ENCODE measurements at places on chromosomes 5 and 9.
A peak's percentile ranks its signal among the peaks of the same experiment; 100 is the strongest.

DNA sequence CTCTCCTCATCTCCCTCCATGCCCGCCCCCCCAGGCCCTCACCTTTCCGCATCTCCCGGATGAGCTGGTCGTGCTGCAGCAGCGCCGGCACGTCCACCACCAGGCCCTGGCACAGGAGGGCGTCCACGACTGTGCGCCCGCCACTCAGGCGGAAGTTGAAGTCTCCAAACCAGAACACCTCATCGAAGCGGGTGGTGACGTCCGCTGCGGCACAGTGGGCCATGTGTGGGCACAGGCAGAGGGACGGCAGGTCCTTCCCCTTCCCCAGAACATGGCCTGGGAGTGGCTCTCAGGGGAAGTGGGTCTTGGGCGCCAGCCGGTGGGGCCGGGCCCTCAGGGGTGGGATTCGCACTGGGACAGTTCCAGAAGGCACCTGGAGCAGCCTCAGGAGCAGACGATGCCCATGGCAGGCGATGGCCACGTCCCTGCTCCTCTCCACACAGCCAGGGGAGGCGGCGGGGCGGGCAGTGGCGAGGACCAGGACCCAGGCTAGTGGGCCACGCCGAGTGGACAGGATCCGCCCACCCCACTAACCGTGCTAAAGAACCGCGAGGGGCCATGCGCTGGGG, 7.8 kb downstream of the INPP5E start:
- no peak for DNase-seq

- DNase-seq: no peak
Observed at GRCh38 chr9:87663556-87663955, 62.4 kb upstream of the CTSL start.

DNA sequence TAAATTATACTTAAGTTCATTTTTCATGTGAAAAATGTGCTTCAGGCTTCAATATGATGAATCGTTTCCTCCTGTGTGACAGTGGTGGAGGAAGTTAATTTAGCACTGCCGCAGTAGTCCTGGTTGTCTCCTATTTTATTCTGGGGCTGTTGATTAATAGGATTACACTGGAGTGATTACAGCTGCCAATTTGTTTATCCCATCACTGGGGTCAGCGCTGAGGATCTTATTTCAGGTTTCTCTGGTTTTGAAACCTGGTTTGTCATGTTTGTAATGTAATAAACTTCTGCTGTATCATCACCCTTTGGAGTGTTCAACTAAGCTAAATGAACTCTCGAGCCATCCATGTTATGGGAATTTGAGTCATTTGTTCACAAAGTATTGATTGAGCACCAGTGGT, 241.7 kb upstream of the KCNN2 start:
- no peak for DNase-seq

DNA sequence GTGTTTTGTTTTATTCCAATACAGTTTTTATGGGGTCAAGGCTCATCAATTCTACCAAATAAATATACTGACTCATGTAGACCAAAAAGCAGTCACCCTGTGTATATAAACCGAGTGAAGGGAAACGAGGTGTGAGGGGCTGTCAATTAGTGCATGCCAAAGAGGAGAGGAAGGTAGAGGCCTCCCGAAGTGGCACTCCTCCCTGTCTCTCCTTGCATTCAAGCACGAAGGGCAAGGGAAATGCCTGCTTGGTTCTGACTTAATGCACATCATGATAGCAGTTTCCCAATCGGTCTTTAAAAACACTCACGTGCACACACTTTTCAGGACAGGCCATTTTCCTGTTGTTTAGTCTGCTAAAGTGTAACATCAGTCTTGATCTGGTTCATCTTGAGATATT, 125.6 kb upstream of the SLCO6A1 start:
- DNase-seq: no peak

DNA sequence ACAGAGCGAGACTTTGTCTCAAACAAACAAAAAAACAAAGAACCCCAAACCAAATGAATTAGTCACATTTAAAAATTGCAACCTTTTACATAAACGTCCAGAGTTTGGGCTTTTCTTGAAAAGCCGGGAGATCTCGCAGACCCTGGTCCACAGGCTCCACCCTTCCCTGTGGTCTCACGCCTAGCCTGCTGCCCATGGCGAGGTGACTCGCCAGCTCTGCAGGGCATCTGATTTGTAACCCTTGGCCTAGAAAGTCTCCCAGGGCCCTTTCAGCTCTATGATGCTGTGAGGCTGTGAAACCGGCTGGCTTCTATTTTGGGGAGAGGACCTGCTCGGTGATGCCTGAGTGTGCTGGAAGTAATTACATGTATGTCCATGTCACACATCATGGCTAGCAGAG, 44.7 kb upstream of the PHYKPL start:
- no peak for DNase-seq

DNA sequence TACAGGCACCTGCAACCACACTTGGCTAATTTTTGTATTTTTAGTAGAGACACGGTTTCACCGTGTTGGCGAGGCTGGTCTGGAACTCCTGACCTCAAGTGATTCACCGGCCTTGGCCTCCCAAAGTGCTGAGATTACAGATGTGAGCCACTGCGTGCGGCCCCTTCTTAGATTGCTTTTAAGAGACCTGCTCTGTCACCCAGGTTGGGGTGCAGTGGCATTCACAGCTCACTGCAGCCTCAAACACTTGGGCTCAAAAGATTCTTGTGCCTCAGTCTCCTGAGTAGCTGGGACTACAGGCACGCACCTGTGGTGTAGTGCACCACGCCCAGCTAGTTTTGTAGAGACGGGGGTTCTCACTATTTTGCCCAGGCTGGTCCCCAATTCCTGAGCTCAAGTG, 11.0 kb downstream of the HSPA9 start:
- DNase-seq: no peak

GRCh38 chr5:9930156-9930555, 300.0 kb upstream of the TAS2R1 start:
- no peak for DNase-seq

- no peak for DNase-seq
Observed at GRCh38 chr5:16736158-16736995, 119.6 kb upstream of the RETREG1 start.

- DNase-seq: no peak
Observed at GRCh38 chr5:62133426-62133825, 172.6 kb upstream of the KIF2A start.

GRCh38 chr9:35487081-35487480, 2.8 kb upstream of the RUSC2 start:
- no peak for DNase-seq

DNA sequence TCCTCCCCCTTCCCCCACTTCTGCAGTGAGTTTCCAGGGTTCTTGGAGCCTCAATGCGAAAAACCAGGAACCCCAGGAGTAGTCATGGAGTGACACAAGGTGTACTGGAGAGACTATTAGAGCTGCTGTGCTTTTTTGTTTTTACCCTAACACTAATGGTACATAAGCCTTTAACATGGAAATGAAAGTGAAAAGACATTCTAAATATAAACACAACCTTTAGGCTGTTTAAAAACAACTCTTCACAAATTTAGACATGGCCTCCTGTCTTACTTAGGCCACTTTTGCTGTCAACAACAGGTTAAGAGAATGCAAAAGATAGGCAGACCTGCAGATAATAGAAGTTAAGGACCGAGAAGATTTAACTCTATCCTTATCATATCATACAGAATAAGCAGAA, 232.2 kb downstream of the DENND1A start:
- no peak for DNase-seq

DNA sequence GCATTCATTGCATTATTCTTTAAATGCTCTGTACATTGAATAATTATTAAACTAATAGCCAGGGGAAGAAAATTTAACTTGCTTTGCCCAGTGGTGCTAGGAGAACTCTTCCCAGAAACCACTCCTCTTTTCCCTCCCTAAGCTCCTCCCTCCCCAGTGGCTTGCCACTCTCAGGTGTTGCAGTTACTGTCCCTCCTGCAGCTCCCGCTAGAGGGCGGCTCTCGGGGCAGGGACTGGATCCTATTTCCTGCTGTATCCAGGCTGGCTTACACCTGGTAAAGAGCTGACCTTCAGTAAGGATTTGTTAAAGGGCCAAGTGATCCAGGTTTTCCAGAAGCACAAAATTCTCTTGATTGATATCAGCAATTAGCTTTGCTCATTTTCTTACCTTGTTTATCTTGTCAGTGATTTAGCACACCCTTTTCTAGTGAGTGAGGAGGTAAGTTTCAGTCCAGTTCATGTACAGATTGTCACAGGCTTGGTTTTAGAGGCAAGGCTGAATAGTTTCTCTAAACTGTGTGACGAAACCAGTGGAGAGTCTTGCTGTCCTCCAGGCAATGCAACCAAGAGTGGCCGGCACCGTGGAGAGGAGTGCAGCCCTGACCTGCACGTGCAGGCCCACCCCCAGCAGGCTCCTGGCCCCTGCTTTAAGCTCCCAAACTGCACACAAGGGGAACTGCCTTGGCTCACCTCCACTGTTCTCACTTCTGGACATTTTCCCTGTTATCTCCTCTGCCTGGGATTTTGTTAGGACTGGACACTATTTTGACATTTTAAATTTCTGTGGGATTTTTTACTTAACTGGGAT, 423.8 kb downstream of the SPOCK1 start:
- DNase-seq: peak; percentile 50

GRCh38 chr5:5475975-5476374, 53.5 kb downstream of the ICE1 start:
- DNase-seq: no peak

GRCh38 chr5:151683986-151684588, 2.6 kb downstream of the SPARC start:
- no peak for DNase-seq

GRCh38 chr5:33362915-33363314, 77.8 kb upstream of the TARS1 start:
- DNase-seq: no peak

DNA sequence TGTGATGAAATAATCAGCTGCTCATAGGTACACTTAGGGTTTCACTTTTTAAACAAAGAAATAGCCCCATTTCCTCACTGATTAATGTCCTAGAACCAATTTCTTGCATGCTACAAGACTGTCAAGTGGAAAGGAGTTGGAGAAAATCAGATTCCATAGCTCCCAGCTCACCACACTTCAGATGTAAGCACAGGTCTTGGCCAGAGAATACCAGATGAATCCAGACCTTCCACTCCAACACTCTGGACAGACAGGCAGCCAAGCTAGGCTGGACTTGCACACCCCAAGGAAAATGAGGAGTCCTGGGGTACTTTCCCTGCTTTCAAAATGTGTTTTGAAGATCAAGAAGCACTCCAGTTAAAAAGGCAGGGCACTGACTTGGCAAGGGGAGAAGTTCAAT, 68.5 kb downstream of the KLHL3 start:
- DNase-seq: no peak

DNA sequence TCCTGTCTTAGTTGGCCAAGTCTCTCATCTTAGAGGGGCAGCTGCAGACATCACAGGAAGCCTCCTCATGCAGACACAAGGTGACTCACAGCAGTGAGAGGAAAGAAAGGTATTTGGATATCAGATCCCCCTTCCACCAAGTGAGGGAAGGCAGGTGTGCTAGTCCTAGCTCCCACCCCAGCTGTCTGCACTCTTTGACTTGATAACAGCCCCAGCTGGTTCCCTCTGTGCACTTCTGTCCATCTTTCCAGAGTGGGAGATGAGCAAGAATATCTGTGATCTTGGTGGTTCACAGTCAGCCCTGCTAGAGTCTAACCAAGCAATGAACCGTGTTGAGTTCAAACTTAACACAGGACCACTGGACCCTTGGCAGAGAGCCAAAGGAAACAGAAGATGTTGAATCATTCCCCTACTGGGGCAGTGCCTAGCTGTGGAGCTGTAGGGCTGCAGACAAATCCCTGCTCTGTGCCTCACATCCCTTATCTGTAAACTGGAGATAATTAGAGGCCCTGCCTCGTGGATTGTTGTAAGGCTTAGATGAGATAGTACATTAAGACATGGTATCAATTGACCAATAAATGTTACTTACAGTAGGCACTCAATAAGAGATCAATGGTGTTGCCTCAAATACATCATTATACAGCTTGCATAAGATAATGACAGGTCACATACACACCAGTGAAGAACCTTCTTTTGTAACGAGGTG, 39.1 kb downstream of the SH3RF2 start:
- no peak for DNase-seq

DNA sequence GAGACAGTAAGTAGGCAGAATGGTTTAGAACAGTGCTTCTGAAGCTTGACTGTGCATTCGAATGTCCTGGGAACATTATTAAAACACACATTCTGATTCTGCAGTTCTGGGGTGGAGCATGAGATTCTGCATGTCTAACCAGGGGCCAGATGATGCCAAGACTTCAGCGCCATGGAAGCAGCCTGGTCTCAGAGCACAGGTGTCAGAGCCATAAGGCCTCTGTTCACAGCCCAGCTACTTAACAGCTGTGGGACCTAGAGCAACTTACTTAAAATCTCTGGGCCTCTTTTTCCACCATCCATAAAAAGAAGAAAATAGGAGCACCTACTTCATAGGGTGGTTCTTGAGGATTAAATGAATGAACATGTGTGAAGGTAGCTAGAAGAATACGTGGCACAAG, 84.0 kb downstream of the GNAQ start:
- DNase-seq: no peak

DNA sequence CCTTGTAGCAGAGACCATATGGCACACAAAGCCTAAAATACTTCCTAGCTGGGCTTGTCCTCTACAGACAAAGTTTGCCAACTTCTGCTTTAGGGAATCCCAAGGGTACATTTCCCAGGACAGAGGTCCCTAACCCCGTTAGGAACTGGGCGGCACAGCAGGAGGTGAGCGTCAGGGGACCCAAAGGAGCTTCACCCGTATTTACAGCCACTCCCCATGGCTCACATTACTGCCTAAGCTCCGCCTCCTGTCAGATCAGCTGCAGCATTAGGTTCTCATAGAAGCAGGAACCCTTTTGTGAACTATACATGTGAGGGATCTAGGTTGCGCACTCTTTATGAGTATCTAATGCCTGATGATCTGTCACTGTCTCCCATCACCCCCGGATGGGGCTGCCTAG, 88.5 kb upstream of the TRPM3 start:
- DNase-seq: no peak

GRCh38 chr9:135580664-135581380, 19.3 kb downstream of the PAEP start:
- no peak for DNase-seq

GRCh38 chr5:89827359-89827758, 582.2 kb downstream of the CETN3 start:
- DNase-seq: no peak

- DNase-seq: no peak
Observed at GRCh38 chr5:124550731-124551130, 195.7 kb downstream of the ZNF608 start.

DNA sequence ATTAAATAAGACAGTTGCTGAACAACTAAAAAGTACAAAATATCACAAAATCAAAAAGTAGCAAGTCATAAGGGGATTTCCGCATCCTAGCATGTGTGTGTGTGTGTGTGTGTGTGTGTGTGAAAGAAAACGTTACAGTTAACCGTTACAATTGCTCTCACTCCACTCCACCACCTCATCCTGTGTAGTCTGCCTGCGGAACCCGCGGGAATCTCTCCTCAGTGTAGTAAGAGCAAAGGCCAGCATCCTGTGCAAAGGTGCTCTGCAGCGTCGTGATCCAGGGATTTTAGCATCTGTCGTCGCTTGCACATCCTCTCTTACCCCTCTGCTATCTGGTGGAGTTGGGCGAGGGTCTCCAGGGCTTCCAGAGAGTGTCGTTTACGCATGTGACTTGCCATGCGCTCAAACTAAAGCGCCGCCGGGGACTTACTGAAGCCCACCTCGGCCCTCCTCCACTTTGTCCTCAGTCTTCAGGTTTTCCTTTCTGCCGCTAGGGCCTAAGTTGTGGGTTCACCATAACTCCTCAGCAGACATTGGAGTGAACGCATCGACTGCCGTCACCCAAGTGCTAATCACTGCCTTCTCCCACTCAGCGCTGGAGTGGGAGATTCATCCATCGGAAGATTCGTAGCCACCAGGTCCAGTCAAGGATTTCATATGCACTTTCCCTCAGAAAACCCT, 3.9 kb downstream of the CDKN2B start:
- DNase-seq: no peak

GRCh38 chr5:7606840-7607465, 211.0 kb downstream of the ADCY2 start:
- DNase-seq: no peak

All from activated T-cell treated with anti-CD3 and anti-CD28 coated beads, Interleukin-2, amount 50 U/mL, for 48 hours (primary cell).